ENCODE measurements at places on chromosomes 13 and 19.

DNA sequence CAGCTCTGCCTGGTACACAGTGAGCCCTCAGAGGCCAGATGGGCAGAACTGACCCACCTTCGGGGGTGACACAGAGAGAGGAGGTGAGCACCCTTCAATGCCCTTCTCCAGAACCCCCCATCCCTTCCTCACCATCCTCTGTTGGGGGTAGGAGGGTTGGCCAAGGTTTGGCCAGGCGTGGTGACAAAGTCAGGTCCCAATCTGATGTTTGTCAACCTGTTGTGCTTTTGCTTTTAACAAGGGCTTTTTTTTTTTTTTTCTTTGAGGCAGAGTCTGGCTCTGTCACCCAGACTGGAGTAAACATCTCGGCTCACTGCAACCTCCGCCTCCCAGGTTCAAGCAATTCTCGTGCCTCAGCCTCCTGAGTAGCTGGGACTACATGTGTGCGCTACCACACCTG lies 7.3 kb downstream of the PTGIR start:
- no peak for DNase-seq

- DNase-seq = no peak
Measured at GRCh38 chr13:30998136-30999088, 66.0 kb downstream of the TEX26 start.

DNA sequence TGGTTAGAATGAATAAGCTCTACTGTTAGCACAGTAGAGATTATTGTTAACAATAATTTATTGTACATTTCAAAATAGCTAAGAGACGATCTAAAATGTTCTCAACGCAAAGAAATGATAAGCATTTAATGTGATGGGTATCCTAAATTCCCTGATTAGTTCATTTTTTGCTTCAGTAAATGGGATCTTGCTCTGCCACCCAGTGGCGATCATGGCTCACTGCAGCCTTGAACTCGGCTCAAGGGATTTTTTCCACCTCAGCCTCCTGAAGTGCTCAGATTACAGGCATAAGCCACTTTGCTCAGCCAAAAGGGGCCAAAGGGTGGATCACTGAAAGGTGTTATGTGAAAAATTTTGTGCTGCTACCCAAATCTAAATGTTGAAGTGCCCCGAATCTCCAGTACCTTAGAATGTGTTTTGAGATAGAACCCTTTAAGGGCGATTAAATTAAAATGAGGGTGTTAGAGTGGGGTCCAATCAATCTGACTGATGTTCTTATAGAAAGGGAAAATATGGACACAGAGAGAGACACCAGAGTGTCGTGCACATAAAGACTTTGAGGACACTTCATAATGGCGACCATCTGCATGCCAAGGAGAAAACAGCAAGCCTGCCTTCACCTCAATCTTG lies 31.5 kb upstream of the ZNF766 start:
- DNase-seq = peak; percentile 55

DNA sequence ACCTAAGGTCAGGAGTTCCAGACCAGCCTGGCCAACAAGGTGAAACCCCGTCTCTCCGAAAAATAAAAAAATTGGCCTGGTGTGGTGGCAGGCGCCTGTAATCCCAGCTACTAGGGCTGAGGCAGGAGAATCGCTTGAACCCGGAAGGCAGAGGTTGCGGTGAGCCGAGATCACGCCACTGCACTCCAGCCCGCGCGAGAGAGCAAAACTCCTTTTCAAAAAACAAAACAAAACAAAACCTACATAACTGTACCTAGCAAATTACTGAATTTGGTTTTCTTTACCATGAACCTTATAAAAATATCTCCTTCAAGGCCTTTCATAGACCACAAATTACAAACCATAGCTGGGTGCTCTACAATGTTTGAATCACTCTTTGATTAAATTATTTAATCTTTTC lies 760 bp downstream of the ZNF91 start:
- peak; percentile 20 for DNase-seq

- no peak for DNase-seq
Measured at GRCh38 chr13:24085662-24086061, 74.9 kb upstream of the SPATA13 start.

DNA sequence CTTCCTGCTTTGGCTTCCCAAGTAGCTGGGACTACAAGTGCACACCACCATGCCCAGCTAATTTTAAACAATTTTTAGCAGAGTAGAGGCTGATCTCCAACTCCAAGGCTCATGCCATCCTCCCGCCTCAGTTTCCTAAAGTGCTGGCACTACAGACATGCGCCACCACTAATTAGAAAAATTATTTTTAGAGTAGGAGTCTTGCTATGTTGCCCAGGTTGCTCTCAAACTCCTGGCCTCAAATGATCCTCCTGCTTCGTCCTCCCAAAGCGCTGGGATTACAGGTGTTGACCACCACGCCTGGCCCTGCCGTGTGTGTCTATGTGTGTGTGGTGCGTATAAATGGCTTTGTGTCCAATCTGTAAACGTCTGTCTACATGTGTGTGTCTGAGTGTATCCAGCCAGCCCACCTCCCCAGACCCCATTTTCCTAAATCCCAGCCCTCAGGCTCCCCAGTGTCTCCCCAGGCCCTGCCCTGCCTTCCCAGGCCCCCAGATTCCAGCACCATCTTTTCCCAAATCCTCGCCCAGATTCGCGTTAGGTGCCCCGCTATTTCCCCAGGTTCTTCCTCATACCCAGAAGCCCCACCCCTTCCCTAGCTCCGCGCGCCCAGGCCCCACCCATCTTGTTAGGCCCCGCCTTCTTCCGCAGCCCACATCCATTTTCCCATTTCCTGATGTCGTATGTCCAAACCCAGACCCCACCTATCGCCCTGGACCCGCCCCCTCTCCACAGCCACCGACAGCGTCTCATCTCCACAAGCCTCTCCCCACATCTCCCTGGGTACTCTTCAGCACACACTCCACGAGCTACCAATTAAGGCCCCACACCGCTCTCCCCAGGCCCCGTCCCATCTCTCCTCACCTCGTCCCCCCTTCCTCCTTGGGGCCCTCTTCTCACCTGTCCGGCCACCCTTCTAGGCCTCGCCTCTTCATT lies 24.9 kb downstream of the SLC8A2 start:
- DNase-seq = no peak

Data from activated gamma-delta T cell treated with Interleukin-2 at 50 U/mL for 16 hours (primary cell).